ENCODE measurements at places on chromosomes 12 and 14. TPM values are rescaled to one million over a fixed set of nuclear protein-coding genes. Genes with fewer than 3 reads are reported as not detected.

- no peak for DNase-seq
Measured at GRCh38 chr12:3480764-3481163, 10.2 kb upstream of the PRMT8 start.

- no peak for DNase-seq
Measured at GRCh38 chr12:31710021-31710818, 18.6 kb downstream of the AMN1 start.

DNA sequence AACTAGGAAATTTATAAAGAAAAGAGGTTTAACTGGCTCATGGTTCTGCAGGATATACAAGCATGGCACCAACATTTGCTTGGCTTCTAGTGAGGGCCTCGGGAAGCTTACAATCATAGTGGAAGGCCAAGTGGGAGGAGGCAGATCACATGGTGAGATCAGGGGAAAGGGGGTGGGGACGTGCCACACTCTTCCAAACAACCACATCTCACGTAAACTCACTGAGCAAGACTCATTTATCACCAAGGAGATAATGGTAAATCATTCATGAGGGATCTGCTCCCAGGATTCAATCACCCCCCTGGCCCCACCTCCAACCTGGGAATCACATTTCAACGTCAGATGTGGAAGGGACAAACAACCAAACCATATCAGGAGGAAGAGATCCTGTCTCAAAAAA, 35.8 kb downstream of the NUMB start:
- DNase-seq, result no peak

DNA sequence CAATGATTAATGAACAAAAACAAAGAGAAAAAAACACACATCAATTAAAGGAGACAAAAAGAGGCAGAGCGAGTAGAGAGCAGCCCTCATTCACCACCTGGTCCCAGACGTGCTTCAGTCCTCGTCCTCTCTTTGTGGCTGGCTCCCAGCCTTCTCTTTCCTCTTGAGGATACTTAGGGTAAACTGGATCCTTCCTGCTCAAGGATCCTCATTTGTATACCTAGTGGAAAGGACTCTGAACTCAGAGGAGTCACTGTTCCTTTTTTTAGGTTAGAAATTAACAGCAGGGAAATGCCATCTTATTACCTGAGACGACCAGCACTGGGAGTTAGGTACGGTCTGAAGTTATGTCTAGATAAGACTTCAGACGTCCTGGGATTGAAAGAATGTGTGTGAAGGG, 9.7 kb downstream of the MLEC start:
- no peak for DNase-seq

DNA sequence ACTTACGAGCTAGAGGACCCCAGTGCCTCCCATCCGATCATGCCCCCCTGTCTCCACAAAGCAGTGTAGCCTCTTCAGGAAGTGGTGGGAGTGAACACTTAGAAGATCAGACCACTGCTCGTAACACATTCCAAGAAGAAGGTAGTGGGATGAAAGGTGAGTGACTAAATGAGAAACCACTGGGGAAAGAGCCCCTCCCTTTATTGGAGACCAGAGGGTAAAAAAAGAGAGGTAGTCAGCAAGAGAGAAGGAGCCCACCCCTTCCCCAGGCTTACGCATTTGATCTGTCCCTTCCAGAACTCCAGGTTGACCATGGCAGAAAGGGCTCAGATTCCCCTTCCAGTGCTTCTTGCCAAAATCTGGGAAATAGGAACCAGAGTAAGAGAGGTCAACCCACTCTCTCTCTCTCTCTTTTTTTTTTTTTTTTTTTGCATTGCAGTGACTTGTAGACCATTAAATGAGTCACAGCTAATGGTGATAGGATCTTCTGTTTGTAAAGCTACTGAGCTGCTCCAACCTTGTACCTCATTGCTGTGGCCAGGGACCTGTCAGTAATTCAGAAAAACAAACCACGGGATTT, 165.4 kb downstream of the GCH1 start:
- no peak for DNase-seq

DNA sequence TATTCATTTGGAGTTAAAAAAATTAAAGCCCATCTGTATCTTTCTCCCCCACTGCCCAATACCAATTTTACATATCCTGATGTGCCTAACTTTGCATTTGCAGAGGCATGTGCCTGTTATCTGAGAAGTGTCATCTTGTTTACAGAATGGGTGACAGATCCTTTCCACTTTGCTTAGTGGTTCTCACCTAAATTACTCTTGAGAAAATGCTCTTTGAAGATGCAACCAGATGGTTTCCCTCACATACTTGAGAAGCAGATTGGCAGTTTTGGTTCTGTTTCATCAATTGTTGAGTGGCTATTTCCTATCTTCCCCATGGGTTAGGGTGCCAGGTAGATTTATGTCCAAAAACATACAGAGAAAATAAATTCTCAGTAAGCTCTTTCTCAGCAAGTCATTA, 1051.4 kb upstream of the ATXN7L3B start:
- DNase-seq, result no peak

DNA sequence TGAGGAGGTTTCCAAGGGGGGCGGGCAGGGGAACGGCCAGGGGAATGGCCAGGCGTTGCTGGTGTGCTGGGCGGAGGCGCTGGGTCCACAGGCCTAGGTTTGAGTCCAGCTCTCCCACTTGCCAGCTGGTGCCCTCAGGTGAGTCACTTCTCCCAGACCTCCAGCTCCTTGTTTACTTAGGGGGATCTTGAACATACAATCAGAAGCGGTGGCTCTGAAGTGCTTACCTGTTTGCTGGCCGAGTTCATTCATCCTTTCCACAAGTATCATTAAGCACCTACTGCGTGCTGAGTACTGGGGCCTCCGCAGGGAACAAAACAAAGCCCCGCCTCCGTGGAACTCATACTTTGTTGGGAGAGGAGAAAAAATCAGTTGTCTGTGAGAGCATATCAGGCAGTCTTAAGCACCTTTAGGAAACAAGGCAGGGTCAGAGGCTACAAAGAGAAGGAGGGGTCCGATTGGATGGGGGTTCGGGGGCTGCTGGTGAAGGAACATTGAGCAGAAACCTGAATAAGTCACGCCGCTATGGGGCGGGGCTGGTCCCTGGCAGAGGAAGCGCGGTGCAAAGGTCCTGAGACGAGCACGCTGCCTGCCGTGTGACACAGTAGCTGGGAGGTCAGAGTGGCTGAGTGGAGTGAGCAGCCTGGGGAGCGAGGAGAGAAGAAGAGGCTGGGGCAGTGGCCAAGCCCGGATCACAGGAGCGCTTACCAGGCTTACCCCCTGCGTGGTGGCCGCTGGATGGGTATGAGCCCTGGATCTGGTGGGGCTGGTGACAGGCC, 15.1 kb downstream of the MVK start:
- peak; percentile 80 for DNase-seq

DNA sequence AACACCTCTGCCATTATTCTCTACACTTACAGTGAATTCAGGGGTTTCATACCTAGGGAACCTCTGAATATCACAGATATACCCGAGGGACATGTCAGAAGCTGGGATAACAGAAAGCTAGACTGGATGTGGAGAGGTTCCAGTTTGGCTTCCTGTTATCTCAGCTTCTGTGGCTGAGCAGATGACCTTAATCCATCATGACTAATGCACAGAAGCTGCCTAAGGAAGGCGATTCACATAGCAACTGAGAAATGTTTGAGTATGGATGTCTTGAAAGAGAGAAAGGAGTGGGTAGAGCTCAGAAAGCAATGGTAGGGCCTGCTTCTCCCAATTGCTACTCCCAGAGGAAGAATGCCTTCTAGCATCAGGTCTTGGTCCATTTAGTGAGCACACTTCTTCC, 187.6 kb downstream of the RMST start:
- DNase-seq, result no peak

DNA sequence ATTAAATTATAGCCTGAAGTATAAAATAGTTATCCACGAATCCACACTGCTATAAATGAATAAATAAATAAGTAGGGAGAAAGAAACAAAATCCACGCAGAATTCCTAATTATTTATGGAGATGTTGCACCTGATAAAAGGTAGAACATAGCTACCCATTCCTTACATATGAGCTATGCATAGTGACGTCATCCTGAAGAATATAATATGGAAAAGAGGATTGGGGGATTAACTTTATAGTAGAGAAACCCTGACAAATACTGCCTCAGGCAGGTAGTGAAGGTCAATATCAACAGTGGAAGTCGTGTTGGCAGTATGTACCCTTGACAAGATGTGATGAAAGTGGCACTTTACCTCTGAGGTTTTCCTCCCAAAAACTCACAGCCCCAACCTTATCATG, 82.5 kb downstream of the PLCZ1 start:
- no peak for DNase-seq

DNA sequence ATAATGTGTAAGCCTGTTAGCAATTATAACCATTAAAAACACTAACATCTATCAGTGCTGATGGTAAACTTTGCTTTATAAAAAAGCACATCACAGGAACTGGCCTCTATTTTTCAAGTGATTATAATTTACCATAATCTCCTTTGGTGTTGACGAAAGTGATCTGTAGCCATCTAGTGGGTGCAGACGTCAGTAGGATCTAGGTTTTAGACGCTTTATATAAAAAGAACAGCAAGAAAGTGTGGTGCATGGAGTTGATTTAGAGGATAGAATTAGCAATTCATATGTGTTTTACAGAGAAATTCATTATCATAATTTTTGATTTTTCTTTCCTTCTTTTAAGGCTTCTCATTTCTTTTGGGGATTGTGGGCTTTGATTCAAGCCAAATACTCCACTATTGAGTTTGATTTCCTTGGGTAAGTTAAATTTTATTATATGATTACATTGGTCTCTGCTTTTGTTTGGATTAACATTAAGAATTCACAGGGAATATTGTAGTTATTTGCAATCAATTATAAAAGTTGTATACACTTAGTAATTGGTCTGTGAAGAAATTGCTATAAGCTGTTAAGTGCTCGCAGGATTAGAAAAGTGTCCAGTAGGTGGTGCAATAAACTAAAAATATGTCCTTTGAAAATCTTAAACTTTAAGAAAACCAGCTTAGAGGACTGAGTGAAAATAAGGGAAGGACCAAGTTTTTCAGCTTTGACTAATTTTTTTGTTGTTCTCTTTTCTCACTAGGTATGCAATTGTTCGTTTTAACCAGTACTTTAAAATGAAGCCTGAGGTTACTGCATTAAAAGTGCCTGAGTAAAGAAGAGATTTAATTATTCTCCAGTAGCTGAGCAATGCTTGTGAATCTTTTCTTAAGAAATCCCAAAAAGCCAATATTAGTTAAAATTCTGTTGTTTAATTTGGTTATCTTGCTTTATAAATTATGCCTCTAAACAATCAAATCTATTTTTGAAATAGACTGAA, 59.5 kb downstream of the ETNK1 start:
- DNase-seq, result no peak

- peak; percentile 88 for DNase-seq
Measured at GRCh38 chr14:73740618-73741326, 26.6 kb upstream of the PNMA1 start.

Gene PPP2R5E
- 19.3 TPM for total RNA-seq

Gene WNT1
- not detected for total RNA-seq

Gene MGAT4C
- total RNA-seq, result 0.09 TPM

Gene ATL1
- 6.6 TPM for total RNA-seq

Gene ST8SIA1
- 1.2 TPM for total RNA-seq

Data from Peyer's patch (tissue), 4 donors.